ENCODE measurements at places on chromosomes 5 and 9. TPM values are rescaled to one million over a fixed set of nuclear protein-coding genes. Genes with fewer than 3 reads are reported as not detected.

PDCD1LG2 gene
- total RNA-seq = 1.3 TPM

BARHL1 gene
- total RNA-seq = not detected

ECSCR gene
- 2.6 TPM for total RNA-seq

SLC12A2 gene
- 28.0 TPM for total RNA-seq

CTNND2 gene
- 21.0 TPM for total RNA-seq

IL5 gene
- total RNA-seq = not detected

ACER2 gene
- total RNA-seq = 8.0 TPM

GFI1B gene
- not detected for total RNA-seq

DNA sequence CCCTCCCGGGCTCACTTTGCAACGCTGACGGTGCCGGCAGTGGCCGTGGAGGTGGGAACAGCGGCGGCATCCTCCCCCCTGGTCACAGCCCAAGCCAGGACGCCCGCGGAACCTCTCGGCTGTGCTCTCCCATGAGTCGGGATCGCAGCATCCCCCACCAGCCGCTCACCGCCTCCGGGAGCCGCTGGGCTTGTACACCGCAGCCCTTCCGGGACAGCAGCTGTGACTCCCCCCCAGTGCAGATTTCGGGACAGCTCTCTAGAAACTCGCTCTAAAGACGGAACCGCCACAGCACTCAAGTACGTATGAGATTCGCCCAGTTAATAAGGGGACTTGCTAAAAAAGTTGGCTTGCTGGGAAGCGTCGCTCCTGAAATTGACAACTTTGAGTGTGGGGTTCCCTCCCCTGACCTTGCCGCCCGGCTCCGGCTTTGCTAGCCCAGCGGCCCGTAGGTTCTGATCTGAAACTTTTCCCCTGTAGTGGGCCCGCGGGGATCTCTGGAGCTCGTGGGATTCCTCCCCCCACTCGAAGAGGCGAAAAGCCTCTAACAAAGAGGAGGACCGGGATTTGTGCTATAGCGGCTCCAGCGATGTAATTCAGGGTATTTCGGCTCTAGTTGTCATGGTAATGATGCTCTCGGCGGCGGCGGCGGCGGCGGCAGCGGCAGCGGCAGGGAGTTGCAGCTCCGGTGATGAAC, 572 bp downstream of the NR4A3 start:
- H3K27ac ChIP-seq = peak overlapping the region; percentile 95
- H3K4me3 ChIP-seq = peak overlapping the region; percentile 85
- H3K36me3 ChIP-seq = no peaks in the 10 kb centered on the region
- DNase-seq = peak; percentile 44
- no peaks in the 10 kb centered on the region for H3K27me3 ChIP-seq
- peaks cover 40% of the 10 kb centered on the region for H3K4me1 ChIP-seq

- H3K4me3 ChIP-seq = no peak overlapping the region
- no peaks in the 10 kb centered on the region for H3K27me3 ChIP-seq
- H3K36me3 ChIP-seq = no peaks in the 10 kb centered on the region
- DNase-seq = no peak
- H3K4me1 ChIP-seq = no peaks in the 10 kb centered on the region
Measured at GRCh38 chr9:31153250-31153840, 1231.1 kb upstream of the ACO1 start.

DNA sequence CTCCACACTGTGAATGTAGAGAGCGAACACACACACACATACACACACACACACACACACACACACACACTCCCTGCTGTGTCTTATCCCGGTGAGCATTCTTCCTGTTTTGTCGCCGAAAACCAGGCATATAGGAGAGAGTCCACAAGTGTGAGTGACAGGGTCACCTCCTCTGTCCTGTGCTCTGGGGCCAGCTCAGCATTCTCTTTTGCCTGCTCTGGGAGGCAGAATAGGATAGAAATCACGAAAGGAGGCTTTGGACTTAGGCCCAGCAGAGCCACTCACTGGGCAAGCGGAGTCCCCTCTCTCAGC, 3.0 kb downstream of the LAMC3 start:
- no peak overlapping the region for H3K27ac ChIP-seq
- H3K36me3 ChIP-seq = no peaks in the 10 kb centered on the region
- H3K4me1 ChIP-seq = peaks cover 8% of the 10 kb centered on the region
- DNase-seq = no peak
- no peak overlapping the region for H3K4me3 ChIP-seq

DNA sequence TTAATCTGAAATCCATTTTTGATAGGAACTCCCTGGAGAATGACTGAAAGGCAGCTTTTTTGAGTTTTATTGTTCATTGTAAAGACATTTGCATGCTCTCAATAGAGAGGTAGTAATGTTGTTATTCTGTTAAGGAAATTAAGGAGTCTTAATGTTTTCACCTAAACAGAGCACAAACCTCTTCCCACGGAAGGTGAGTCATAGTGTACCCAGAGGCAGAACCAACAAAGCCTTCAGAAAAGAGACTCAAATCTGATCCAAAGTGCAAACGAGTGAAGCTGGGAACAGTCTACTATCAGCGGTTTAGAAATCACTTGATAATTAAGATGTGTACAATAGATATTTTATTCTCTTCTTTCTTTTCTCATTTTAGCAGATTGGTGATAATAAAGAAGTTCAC, 470.5 kb downstream of the PLK2 start:
- no peaks in the 10 kb centered on the region for H3K36me3 ChIP-seq
- H3K27ac ChIP-seq = no peak overlapping the region
- H3K4me3 ChIP-seq = no peak overlapping the region
- DNase-seq = no peak
- H3K27me3 ChIP-seq = no peaks in the 10 kb centered on the region
- H3K4me1 ChIP-seq = no peaks in the 10 kb centered on the region

DNA sequence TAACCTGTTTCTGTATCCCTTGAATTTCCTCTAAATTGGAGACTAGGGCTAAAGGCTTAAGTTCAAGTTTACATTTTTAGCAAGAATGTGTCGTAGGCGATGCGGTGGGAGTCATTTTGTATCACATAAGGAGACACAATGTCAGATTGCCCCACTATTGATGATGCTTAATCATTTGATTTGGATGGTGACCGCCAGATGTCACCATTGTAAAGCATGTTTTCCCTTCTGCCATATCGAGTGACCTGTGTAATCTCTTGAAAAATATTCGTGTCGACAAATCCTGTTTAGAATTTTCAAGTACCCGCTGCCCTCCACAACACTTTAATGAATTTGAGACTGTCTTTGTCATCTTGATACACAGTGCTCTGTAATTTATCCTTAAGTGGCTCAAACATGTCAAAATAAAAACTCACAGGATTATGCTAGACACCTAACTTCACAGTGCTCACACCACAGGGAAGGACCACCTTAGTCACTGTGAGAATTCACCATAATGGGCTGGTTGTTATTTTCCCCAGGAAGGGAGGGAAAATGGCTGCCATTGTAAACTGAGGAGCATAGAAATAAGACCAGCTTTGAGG, 34.5 kb upstream of the SLC46A2 start:
- H3K36me3 ChIP-seq = no peaks in the 10 kb centered on the region
- H3K27me3 ChIP-seq = no peaks in the 10 kb centered on the region
- no peaks in the 10 kb centered on the region for H3K4me1 ChIP-seq
- DNase-seq = peak; percentile 22
- H3K4me3 ChIP-seq = no peak overlapping the region

- H3K4me1 ChIP-seq = no peaks in the 10 kb centered on the region
- no peak overlapping the region for H3K27ac ChIP-seq
- H3K36me3 ChIP-seq = no peaks in the 10 kb centered on the region
Measured at GRCh38 chr9:5492965-5493678, 17.2 kb upstream of the PDCD1LG2 start.

DNA sequence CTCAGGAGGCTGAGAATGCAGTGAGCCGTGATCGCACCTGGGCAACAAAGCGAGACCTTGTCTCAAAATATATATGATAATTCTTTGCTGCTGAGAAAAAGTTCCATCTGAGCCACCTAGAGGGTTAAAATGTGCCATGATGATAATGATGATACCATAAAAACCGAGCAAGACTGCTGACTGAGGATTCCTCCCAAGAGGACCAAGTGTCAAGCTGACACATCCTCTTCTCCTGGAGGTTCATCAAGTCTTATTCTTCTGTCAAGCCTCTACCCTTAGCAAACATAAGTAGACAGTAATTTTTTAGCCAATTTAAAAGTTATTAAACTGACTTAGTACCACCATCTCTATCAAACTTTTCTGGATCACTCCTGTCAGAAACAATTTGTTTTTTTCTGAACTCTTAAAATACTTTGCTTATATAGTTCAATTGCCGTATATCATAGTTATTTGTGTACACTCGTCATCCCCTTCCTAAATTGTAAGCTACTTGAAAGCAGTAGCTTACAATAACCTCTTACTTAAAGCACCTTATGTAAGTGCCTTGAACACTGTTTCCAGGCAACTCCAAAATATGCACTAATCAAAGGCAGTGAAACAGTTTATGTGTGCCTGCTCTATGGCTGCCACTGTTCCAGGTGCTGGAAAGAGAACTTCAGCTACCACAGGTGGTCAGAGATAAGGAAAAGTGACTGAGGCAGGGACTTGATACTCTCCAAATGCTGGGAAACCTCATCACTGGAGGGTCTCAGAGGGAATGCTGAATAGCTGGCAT, 57.4 kb downstream of the SCAI start:
- H3K27ac ChIP-seq = no peak overlapping the region
- H3K4me3 ChIP-seq = no peak overlapping the region
- H3K27me3 ChIP-seq = no peaks in the 10 kb centered on the region
- no peak for DNase-seq

GRCh38 chr5:28473531-28474107, 1435.2 kb upstream of the CDH9 start:
- H3K27ac ChIP-seq = no peak overlapping the region
- no peak for DNase-seq
- no peaks in the 10 kb centered on the region for H3K36me3 ChIP-seq
- H3K4me1 ChIP-seq = no peaks in the 10 kb centered on the region
- no peaks in the 10 kb centered on the region for H3K27me3 ChIP-seq

- H3K4me1 ChIP-seq = no peaks in the 10 kb centered on the region
- H3K36me3 ChIP-seq = no peaks in the 10 kb centered on the region
- H3K27me3 ChIP-seq = no peaks in the 10 kb centered on the region
- no peak for DNase-seq
- no peak overlapping the region for H3K27ac ChIP-seq
Measured at GRCh38 chr5:176575488-176576422, 26.6 kb downstream of the CDHR2 start.

GRCh38 chr5:175796536-175797499, 74.6 kb upstream of the CPLX2 start:
- H3K36me3 ChIP-seq = no peaks in the 10 kb centered on the region
- H3K27me3 ChIP-seq = no peaks in the 10 kb centered on the region
- peak; percentile 84 for DNase-seq

DNA sequence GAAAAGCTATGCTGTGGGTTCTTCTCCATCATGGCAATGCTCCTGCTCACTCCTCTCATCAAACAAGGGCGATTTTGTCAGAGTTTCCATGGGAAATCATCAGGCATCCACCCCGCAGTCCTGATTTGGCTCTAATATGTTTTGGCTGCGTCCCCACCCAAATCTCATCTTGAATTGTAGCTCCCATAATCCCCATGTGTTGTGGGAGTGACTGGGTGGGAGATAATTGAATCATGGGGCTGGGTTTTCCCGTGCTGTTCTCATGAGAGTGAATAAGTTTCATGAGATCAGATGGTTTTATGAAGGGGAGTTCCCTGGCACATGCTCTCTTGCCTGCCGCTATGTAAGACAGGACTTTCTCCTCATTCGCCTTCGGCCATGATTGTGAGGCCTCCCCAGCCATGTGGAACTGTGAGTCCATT, 163.8 kb downstream of the GADD45G start:
- H3K27me3 ChIP-seq = no peaks in the 10 kb centered on the region
- no peak overlapping the region for H3K4me3 ChIP-seq
- no peaks in the 10 kb centered on the region for H3K4me1 ChIP-seq

GRCh38 chr5:6394429-6395101, 16.2 kb upstream of the MED10 start:
- no peak overlapping the region for H3K27ac ChIP-seq
- H3K36me3 ChIP-seq = no peaks in the 10 kb centered on the region
- H3K4me3 ChIP-seq = no peak overlapping the region
- H3K27me3 ChIP-seq = no peaks in the 10 kb centered on the region
- DNase-seq = no peak

DNA sequence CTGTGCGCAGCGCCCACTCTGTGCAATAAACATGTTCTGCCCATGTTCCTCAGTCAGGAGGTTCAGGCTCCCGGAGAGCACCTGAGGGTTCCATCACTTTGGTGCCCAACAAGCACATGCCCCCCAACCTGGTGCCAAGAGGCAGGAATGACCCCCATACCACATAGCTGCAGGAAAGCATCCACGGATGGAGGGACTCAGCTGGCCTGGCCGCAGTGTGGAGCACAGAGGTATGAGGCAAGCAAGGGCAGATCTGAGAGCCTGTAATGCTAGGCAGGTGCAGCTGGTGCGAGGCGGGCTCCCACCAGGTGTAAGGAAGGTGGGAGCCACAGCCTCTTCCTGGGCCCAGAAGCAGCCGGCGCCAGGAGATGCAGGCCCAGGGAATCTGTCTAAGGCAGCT, 4.3 kb upstream of the MRNIP start:
- H3K4me3 ChIP-seq = no peak overlapping the region
- peaks cover 19% of the 10 kb centered on the region for H3K36me3 ChIP-seq
- no peak overlapping the region for H3K27ac ChIP-seq
- H3K27me3 ChIP-seq = no peaks in the 10 kb centered on the region
- no peak for DNase-seq
- H3K4me1 ChIP-seq = peaks cover 8% of the 10 kb centered on the region

DNA sequence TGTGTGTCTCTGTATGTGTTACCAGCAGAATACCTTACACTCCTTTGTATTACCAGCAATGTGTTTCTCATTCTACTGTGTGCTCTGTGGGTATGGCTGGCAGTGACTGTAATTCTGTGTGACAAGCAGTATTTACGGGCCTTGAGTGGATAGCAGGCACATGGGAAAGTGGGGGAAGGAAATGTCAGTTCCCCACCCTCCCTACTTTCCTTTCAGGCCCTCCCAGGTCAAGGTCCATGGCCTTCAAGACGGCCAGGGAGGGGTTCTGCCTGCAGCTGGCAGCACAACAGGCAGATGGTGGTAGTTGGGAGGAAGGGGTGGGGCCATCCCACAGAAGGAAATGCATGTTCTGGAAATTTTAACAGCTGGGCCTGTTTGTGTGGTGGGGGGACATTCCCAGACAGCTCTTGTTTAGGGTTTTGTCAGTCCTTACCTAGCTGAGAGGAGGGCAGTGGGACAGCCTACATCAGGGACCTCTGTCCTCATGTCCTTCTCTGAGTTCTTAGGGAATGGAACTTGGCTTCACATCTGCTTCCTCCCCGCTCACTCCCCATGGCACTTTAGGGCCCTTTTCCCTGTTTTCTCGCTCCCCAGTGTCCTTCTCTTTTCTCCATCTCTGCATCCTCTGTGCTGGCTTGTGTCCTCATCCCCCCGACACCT, 14.6 kb upstream of the TNIP1 start:
- no peak overlapping the region for H3K4me3 ChIP-seq
- peaks cover 63% of the 10 kb centered on the region for H3K4me1 ChIP-seq
- no peaks in the 10 kb centered on the region for H3K36me3 ChIP-seq
- H3K27ac ChIP-seq = peak overlapping the region; percentile 77

DNA sequence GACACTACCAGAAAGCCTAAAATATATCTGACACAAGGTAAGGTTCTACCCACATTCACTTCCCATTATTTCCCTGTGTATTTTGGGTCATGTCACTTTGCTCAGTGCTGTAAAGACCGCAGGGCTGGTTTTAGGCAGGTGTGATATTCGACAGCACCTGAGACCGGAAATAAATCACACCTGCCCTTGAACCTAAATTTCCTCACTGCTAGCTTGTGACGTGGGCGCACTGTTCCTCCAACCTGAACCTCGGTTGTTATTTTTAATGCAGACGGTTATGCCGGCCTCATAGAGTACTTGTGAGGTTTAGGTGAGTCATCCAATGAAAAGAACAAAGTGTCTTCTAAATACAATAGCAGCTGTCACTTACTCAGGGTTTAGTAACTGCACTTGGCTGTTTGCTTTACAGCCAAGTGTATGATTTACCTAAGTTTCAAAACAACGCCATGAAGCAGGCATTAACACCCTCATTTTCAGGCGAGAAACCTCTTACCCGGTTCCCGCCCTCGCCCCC, 20.7 kb upstream of the ZNF782 start:
- H3K27me3 ChIP-seq = no peaks in the 10 kb centered on the region
- H3K4me3 ChIP-seq = no peak overlapping the region
- peak overlapping the region; percentile 99 for H3K27ac ChIP-seq
